ENCODE measurements at places on chromosomes 4 and X.

- H3K27me3 ChIP-seq, result peaks cover 2% of the 10 kb centered on the region
- no peak overlapping the region for H3K4me3 ChIP-seq
- no peaks in the 10 kb centered on the region for H3K36me3 ChIP-seq
These were observed 24.2 kb downstream of the RBPJ start for GRCh38 chr4:26344901-26345564.

GRCh38 chr4:165515201-165515600, 136.4 kb downstream of the CPE start:
- no peaks in the 10 kb centered on the region for H3K36me3 ChIP-seq
- no peak overlapping the region for H3K4me3 ChIP-seq
- peaks cover under 1% of the 10 kb centered on the region for H3K27me3 ChIP-seq
- no peaks in the 10 kb centered on the region for H3K4me1 ChIP-seq
- DNase-seq, result no peak

- H3K27me3 ChIP-seq, result peaks cover 2% of the 10 kb centered on the region
- H3K27ac ChIP-seq, result no peak overlapping the region
- no peak for DNase-seq
- H3K36me3 ChIP-seq, result no peaks in the 10 kb centered on the region
- H3K4me3 ChIP-seq, result no peak overlapping the region
These were observed 34.7 kb downstream of the CSN3 start for GRCh38 chr4:70277121-70277520.

- H3K4me3 ChIP-seq, result no peak overlapping the region
- no peaks in the 10 kb centered on the region for H3K36me3 ChIP-seq
- DNase-seq, result no peak
- H3K27me3 ChIP-seq, result no peaks in the 10 kb centered on the region
These were observed 12.7 kb downstream of the MGARP start for GRCh38 chr4:139267301-139267700.

GRCh38 chr4:82084747-82085146, 289.0 kb downstream of the HNRNPD start:
- no peaks in the 10 kb centered on the region for H3K36me3 ChIP-seq
- H3K4me3 ChIP-seq, result no peak overlapping the region
- no peaks in the 10 kb centered on the region for H3K27me3 ChIP-seq
- no peak overlapping the region for H3K27ac ChIP-seq
- no peak for DNase-seq

DNA sequence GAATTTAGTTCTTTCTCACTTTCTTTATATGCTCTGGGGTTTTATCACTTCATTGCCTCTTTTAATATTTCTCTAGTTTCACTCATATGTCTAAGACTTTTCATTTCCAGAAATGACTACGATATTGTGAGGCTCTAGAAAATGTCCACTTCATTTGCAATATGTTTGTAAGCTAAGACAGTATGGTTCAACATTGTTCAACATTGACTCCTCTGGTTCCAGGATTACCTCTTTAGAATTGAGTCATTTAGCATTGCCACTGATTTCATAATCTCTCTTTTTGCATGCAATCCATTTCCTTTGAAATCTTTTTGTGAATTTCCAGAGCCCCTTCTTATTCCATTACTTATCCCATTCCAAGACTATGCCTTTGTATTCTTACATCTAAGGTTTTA, 32.3 kb downstream of the BBS12 start:
- no peak overlapping the region for H3K4me3 ChIP-seq
- H3K27me3 ChIP-seq, result no peaks in the 10 kb centered on the region
- H3K4me1 ChIP-seq, result no peaks in the 10 kb centered on the region
- no peaks in the 10 kb centered on the region for H3K36me3 ChIP-seq
- no peak for DNase-seq

DNA sequence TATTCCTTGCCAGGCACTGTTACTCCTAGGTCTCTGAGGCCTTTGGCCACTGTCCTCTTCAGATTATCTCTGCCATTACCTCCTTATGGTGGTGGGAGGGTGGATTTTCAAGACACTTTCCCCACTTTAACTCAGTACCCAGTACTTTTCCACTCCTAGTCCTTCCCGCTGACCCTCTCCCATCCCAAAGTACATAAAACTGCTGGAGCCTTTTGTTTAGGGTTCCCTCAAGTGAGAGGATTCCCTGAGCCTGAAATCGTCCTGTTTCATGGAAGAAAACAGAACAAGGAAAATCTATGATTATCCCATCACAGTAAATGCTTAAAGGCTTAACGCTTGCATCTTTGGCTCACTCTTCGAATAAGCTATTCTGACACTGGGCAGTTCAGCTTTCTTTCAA, 1742.5 kb upstream of the ADGRL3 start:
- H3K36me3 ChIP-seq, result no peaks in the 10 kb centered on the region
- DNase-seq, result no peak
- no peaks in the 10 kb centered on the region for H3K27me3 ChIP-seq
- no peak overlapping the region for H3K27ac ChIP-seq
- no peak overlapping the region for H3K4me3 ChIP-seq

- H3K4me3 ChIP-seq, result peak overlapping the region; percentile 91
- H3K27me3 ChIP-seq, result peaks cover 14% of the 10 kb centered on the region
These were observed 866 bp upstream of the UVSSA start for GRCh38 chr4:1345903-1346780.

DNA sequence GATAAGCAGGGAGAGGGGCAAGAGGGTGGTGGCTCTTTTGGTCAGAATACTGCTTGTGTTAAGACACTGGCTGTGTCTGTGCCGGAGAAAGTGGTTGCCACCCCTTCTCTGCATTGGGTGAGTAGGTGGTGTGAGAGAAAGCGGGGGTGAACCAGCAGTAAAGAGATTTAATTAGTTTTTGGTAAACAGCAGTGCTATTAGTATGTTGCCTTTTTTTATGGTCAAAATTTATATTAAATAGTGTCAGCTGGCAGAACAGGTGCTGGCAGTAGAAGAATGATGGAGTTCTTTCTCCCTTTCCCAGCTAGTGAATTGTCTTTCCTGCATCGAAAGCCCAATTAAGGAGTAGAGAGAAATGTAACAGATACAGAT, 181.6 kb downstream of the LARP7 start:
- H3K27me3 ChIP-seq, result peaks cover 7% of the 10 kb centered on the region
- H3K27ac ChIP-seq, result peak overlapping the region; percentile 96
- H3K4me3 ChIP-seq, result peak overlapping the region; percentile 98
- H3K4me1 ChIP-seq, result peaks cover 19% of the 10 kb centered on the region
- H3K36me3 ChIP-seq, result no peaks in the 10 kb centered on the region

DNA sequence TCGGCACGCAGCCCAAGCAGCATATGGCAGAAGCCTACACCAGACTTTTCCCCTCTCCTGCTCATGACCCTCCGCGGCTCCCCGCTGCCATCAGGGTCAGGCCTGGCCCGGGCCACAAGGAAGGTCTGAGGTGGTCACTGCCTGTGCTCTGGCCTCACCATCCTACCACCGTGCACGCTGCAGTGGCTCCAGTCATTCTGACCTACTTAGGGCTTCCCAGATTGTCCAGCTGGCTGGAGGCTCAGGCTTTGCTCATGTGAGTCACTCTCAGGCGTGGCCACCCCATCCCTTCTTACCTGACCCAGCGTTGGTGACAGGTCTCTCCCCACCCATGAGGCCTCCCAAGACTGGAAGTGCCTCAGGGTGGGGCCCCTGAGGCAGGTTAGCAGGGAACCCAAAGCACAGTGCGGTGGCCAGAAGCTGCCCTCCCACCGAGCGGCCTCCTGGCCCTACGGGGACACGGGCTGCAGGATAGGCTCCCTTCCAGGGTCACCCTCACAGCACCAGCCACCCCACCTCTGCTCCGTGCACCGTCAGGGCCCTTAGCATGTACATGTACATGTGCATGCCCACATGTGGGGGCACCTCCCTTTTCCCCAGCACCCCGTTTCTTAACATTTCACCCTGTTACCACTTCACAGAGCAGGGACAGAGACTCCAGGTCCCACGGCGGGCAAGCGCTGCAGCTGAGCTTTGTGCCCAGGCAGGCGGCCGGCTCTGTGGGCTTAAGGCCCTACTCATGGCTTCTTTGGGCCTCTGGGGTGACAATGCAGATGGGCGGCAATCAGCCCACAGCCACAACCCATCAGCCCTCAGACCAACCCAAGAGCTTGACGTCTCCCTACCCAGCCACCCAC, 2.2 kb downstream of the TREX2 start:
- H3K27me3 ChIP-seq, result no peaks in the 10 kb centered on the region
- H3K27ac ChIP-seq, result no peak overlapping the region
- no peak for DNase-seq
- no peaks in the 10 kb centered on the region for H3K36me3 ChIP-seq
- H3K4me3 ChIP-seq, result no peak overlapping the region
- no peaks in the 10 kb centered on the region for H3K4me1 ChIP-seq

DNA sequence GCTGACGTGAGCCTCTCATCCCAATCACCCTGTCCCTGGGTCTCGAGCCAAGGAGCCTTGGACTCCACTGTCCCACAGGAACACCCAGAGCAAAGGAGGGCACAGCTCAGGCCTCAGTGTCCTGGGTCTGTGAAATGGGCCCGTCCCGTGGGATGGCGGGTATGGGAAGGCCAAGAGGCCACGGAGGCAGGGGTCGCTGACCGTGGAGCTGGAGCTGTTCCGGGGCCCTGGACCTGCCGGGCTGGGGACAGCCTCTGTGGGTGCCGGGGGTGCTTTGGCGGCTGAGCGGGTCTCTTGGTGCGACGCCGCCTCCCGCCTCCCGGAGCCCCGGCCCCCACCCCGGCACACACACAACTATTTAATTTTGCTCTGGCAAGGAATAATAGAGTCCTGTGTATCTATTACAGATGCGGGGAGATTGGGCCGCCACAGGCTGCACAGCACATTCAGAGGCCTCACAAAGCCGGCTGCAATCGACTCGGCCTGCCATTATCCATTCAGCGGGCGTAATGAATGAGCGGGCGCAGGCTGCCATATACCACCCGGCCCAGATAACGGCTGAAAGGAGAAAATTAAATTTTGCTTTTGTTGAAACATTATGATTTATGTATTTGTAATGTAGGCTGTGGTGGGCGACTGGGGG, 83.9 kb upstream of the NKX1-1 start:
- no peak overlapping the region for H3K27ac ChIP-seq
- DNase-seq, result no peak
- peaks cover 10% of the 10 kb centered on the region for H3K27me3 ChIP-seq
- no peaks in the 10 kb centered on the region for H3K4me1 ChIP-seq

DNA sequence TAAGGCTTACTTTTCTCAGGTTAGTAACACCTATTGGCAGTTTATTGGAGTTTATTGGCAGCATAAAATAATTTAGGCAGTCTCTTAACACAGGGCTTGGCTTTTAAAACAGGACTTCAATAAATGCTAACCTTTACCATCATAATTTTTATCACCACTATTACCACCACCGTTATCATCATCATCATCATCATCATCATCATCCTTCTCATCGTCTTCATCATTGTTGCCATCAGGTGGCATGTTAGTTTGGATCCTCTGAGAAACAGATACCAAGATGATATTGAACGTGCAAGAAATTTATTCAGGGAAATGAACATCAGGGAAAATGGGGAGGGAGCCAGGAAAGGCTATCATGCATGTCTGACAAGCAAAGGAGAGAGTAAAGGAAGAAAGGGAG, 16.2 kb downstream of the GBA3 start:
- H3K27me3 ChIP-seq, result no peaks in the 10 kb centered on the region
- H3K4me1 ChIP-seq, result peaks cover 2% of the 10 kb centered on the region
- no peak overlapping the region for H3K27ac ChIP-seq
- no peak for DNase-seq
- H3K36me3 ChIP-seq, result no peaks in the 10 kb centered on the region

DNA sequence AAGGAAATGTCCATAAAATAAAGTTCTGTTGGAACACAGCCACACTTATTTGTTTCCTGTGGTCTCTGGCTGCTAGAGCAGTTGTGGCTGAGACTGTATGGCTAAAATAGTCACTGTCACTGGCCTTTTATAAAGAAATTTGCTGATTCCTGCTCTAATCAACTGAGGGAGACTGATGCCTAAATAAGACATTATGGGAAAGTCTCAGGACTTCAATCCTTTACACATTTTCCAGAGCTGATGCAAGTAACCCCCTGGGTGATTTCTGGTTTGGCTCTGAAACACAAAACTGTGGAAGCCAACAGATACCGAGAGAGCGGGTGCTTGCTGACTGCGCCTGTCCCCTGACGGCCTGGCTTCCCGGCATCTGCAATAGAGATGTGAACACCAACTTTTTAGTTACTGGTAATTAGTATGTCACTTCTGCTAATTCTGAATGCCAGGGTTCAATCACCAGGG, 64.0 kb downstream of the POLR2B start:
- no peak for DNase-seq
- H3K4me3 ChIP-seq, result no peak overlapping the region
- peaks cover 7% of the 10 kb centered on the region for H3K36me3 ChIP-seq
- H3K27ac ChIP-seq, result no peak overlapping the region

- no peak overlapping the region for H3K4me3 ChIP-seq
- H3K27me3 ChIP-seq, result no peaks in the 10 kb centered on the region
- H3K36me3 ChIP-seq, result no peaks in the 10 kb centered on the region
- no peaks in the 10 kb centered on the region for H3K4me1 ChIP-seq
- no peak overlapping the region for H3K27ac ChIP-seq
These were observed 202.5 kb upstream of the MAMLD1 start for GRCh38 chrX:150160656-150161055.

DNA sequence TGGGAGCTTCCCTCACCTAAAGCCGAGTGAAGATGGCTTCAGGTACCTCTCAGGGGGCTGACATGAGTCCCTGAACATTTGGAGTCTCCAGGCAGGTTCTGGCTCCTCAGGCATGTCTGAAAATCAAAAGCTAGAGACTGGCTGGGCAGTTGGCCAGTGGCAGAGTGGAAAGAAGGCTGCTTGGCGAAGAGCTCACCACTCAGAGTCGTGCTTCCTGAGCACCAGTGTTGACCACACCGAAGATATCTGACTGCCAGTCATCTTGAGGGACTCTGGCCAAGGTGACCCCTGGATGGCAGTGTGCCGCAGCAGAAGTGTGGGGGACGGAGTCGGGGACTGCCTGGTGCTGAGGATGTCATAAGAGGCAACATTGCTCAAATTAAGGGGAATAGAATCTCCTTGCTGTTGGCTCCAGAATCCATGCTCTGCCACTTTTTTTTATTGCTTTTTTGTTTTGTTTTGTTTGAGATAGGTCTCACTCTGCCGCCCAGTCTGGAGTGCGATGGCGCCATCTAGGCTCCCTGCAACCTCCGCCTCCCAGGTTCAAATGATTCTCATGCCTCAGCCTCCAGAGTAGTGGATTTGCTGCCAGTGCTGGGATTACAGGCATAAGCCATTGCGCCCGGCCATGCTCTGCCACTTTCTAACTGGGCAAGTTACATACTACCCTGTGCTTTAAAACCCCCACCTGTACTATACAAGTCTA, 172.5 kb upstream of the GATB start:
- no peaks in the 10 kb centered on the region for H3K4me1 ChIP-seq
- H3K27ac ChIP-seq, result no peak overlapping the region
- H3K36me3 ChIP-seq, result no peaks in the 10 kb centered on the region

DNA sequence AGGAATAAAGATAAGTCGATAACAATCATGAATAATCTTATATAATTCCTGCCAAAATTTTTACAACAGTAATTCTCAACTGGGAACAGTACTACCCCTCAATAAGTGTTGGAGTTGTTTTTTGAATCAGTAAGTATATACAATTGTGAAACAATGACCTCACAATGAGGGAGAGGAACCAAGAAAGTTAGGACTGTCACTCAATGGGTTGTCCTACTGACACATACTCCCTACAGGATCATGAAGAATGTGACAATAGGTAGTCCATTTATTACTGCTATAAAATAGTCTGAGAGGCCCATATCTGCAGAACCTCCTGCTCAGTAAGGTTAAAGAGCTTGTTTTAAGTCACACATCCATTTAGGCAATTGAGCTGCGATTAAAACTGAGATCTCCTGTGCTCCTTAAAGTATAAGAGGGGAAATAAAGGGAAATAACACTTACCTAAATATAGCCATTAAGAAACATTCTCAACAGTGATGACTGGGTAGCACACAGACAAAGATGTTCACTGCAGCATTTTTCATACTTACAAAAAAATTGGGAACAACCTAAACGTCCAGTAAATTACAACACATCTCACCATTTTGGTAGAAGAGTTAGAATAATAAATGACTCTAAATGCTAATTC, 26.2 kb downstream of the FBXW7 start:
- peaks cover 1% of the 10 kb centered on the region for H3K4me1 ChIP-seq
- peaks cover 1% of the 10 kb centered on the region for H3K27me3 ChIP-seq
- no peak for DNase-seq
- no peak overlapping the region for H3K4me3 ChIP-seq

Measured in glutamatergic neuron (in vitro differentiated cells).